ENCODE measurements at places on chromosomes 4 and X. TPM values are rescaled to one million over a fixed set of nuclear protein-coding genes. Genes with fewer than 3 reads are reported as not detected.

- no peak overlapping the region for H3K27ac ChIP-seq
- no peak for DNase-seq
- H3K27me3 ChIP-seq = no peaks in the 10 kb centered on the region
- no peaks in the 10 kb centered on the region for H3K36me3 ChIP-seq
- peaks cover 17% of the 10 kb centered on the region for H3K4me1 ChIP-seq
- no peak overlapping the region for H3K4me3 ChIP-seq
Observed at GRCh38 chrX:120464411-120464810, 4.7 kb downstream of the LAMP2 start.

- H3K4me3 ChIP-seq = peak overlapping the region; percentile 62
- no peak for DNase-seq
- H3K36me3 ChIP-seq = no peaks in the 10 kb centered on the region
- no peaks in the 10 kb centered on the region for H3K27me3 ChIP-seq
Observed at GRCh38 chr4:52036886-52037530, 1.1 kb downstream of the SGCB start.

CLNK gene
- total RNA-seq = 0.11 TPM

DNA sequence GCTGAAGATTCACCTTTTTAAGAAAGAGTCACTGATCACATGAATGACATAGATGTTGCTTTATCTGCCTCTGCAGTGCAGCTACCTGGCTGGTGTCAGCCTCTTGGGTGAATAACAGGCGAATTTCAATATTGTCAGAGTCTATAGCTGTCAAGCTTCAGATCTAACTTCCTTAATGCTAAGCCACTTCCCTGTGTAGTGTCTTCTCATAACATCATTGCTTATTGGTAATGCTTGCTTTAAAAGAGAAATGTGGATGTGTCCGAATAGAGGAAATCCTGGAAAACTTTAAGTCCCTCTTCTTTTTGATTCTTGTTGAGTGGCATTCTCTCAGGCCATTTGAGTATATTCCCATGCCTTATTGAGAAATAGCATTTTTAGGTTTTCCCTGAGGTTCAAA lies 7.3 kb upstream of the IGFBP7 start:
- H3K36me3 ChIP-seq = no peaks in the 10 kb centered on the region
- H3K27ac ChIP-seq = no peak overlapping the region

GRCh38 chr4:86156531-86156930 lies 203.3 kb downstream of the MAPK10 start:
- no peak overlapping the region for H3K4me3 ChIP-seq
- H3K36me3 ChIP-seq = no peaks in the 10 kb centered on the region
- no peaks in the 10 kb centered on the region for H3K27me3 ChIP-seq
- H3K27ac ChIP-seq = no peak overlapping the region
- H3K4me1 ChIP-seq = no peaks in the 10 kb centered on the region

DNA sequence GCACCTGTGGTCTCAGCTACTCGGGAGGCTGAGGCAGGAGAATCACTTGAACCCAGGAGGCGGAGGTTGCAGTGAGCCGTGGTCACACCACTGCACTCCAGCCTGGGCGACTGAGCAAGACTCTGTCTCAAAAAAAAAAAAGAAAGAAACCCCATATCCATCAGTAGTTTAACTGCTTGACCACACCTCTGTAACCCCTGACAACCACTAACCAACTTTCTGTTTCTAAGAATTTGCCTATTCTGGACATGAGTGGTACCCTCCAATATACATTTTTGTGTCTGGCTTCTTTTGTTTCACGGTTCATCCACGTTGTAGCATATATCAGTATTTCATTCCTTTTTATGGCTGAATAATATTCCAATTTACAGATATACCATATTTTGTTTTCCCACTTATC lies 9.1 kb downstream of the PPAT start:
- no peaks in the 10 kb centered on the region for H3K36me3 ChIP-seq
- no peak for DNase-seq
- H3K27ac ChIP-seq = no peak overlapping the region
- no peak overlapping the region for H3K4me3 ChIP-seq

PDE6B gene
- total RNA-seq = 10.1 TPM

GRCh38 chr4:138749303-138749702 lies 266.3 kb upstream of the NOCT start:
- H3K27ac ChIP-seq = no peak overlapping the region
- H3K27me3 ChIP-seq = no peaks in the 10 kb centered on the region
- no peak overlapping the region for H3K4me3 ChIP-seq
- no peak for DNase-seq

HMGB3 gene
- total RNA-seq = 32.1 TPM
